ENCODE measurements at places on chromosomes 11 and 22. TPM values are rescaled to one million over a fixed set of nuclear protein-coding genes. Genes with fewer than 3 reads are reported as not detected.

The B3GAT1 gene
- 0.32 TPM for total RNA-seq

DNA sequence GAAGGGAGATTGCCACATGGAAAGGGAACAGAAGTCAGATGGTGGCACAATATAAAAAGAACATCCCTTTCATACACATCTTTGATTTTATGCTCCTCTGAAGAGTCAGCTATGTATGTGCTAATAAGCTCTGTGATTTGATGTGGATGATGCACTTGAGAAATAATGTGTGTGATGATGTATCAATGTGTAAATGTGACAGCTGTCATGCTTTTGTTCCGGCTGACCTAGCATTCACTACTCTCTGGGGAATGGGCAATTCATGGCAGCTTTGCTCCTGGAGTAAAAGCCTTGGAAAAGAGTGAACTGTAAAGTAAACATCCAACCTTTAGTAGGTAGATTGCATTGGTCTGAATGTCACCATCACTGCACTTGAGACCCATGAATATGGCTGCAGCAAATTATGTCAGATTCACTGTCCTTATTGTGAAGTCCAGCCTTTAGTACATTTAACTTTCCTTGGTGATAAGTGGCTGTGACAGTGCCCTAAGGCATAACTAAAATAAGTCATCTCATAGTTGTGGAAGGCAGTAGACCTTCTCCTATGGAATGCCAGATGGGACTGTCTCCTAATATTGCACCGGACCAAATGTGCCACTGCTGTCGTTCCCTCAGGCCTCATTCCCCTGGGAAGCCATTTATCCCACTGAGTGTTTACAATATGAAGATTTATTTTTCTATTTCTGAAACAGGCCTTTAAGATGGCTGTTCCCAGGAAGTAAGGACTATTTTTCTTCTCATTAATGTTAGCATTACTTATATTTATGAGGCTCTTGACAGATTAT is 178.2 kb upstream of the CCDC90B start:
- DNase-seq = no peak

The RANBP1 gene
- 63.7 TPM for total RNA-seq

DNA sequence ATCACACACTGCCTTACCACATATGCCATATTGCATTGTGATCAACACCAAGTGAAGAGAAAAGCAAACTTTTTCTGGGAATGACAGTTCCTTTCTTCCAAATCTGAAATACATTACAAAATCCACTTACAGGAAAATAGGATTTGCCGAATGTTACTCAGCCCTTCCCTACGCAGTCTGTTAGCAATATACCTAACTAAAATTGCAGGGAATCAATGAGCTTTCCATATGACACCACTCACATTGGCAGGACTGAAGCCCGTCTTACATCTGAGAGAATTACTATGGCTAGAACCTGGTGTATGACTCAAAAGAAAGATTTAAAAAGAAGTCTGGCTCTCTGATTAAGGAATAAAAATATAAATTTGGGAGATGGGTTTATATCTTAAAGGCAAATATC is 136.0 kb downstream of the LRRC4C start:
- DNase-seq = no peak

DNA sequence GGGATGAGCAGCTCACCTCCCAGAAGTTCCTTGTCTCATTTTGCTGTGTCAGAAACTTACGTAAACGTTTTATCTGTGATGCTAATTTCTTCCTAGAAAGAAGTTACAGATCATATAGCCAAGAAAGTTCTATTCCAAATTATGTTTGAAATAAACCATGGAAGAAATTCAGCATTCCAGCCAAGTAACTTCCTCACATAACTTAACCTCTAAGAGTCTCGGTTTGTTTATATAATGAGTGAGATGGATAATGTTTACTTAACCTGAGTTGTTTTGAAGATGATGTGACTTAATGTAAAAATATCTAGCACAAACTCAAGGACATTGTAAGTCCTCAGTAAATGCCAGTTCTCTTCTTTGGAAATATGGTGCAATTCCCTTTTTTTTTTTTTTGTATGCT is 8.9 kb upstream of the MUC15 start:
- no peak for DNase-seq

GRCh38 chr22:19011075-19011474 is 75.0 kb upstream of the PRODH start:
- DNase-seq = no peak

- no peak for DNase-seq
These were observed 108.0 kb downstream of the MICAL3 start for GRCh38 chr22:17916226-17916889.

The NXPE1 gene
- total RNA-seq = not detected

- peak; percentile 90 for DNase-seq
These were observed 27.2 kb downstream of the PHLDB1 start for GRCh38 chr11:118634431-118635236.

The BDNF gene
- total RNA-seq = 1.1 TPM

- no peak for DNase-seq
These were observed 212.9 kb downstream of the CADM1 start for GRCh38 chr11:115291325-115291724.

DNA sequence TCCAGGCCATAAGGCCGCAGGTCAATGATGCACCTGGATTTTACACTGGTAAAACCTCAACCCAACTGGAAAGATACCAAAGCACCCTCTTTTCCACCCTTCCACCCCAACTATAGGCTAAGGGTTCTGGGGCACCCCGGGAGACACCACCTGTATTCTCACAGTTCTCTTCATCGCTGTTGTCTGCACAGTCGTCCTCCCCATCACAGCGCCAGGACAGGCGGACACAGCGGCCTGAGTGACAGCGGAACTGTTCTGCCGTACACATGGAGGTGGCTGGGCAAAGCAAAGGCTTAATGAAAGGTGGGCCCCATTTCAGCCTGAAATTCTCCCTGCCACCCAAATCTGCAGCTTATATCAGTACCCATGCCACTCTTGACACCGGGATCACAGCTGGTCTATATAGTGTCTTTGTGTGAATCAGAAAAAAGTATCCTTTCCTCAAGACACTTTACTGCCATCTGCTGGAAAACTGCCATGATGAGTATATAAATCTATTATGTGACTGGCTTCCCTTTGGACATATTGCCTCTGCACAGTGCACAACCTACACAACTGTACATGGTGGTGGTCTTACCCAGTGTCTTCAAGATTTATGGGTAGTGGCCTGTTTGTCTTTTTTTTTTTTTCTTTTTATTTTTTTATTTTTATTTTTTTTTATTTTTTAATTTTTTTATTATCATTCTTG is 21.5 kb downstream of the LRP4 start:
- DNase-seq = no peak

DNA sequence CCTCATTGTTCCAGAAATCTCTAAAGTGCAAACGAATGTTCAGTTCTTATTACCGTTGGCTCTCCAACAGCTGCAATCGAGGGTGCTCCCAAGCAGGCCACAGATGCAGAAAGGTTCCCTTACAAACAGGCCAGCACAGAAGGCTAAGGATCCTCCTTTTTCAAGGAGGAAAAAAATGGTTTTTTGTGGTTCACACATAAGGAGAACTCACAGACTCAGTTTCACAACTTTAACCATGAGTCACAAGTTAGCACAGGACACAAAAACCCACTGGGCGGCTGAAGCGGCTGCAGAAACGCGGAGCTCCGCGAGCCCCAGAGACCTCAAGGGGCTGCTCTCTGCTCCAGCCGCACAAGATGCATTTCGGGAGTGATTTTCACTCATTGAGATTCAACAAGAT is 98.2 kb upstream of the PRR5 start:
- DNase-seq = no peak

DNA sequence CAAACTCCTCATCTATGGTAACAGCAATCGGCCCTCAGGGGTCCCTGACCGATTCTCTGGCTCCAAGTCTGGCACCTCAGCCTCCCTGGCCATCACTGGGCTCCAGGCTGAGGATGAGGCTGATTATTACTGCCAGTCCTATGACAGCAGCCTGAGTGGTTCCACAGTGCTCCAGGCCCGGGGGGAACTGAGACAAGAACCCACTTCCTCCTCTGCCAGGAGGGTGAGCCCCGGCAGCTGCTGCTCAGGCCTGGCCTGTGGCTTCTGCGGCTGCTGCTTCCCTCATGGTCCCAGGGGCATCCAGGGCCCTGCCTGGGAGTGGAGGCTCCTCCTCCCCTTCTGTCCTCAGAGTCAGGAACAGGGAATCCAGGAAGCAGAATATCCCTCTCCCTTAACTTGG is 98.4 kb downstream of the ZNF280B start:
- no peak for DNase-seq

GRCh38 chr11:69644071-69644961 is 3.4 kb downstream of the CCND1 start:
- peak; percentile 93 for DNase-seq

The SERPIND1 gene
- 0.50 TPM for total RNA-seq

The ANO9 gene
- total RNA-seq = 20.2 TPM

- no peak for DNase-seq
These were observed 11.9 kb downstream of the LMO1 start for GRCh38 chr11:8251616-8252295.

- DNase-seq = no peak
These were observed 50.9 kb downstream of the CWC15 start for GRCh38 chr11:94922321-94923003.

DNA sequence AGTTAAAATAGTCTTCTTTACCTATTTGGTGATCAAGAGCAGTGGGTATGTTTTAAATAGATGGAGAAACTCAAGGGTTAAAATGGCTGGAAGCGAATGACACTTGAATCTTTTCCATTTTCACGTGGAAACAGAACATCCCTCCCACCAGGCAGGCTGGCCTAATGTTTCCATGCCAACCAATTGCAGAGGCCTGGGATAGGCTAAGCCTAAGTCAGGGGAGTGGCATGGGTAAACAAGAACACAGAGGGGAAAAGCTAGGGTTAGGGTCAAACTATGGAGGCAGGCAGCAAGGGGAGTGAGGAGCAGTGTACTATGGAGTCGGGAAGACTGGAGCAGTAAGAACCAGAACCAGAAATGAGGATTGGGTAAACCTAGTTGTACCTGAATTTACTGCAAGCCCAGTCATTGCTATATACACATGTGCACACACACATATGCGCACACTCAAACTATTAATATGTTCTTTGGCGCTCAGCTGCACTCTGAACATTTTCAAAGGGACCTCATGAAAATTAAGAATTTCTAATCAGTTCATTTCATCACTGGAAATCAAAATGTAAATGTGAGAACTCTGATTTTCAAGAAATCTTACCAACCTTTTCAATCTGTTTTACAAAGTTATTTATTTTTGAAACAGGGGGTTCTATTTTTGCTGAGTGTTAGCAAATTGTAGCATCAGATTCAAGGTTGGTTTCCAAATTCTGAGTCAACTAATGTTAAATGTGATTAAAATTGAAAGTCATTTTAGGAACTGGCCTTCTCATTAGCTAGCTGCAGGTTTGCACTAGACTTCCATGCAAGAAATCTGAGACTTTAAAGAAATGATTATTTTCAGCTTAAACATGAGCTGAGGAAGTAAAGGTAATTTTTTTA is 327.0 kb upstream of the CCDC90B start:
- no peak for DNase-seq

The OR8I2 gene
- total RNA-seq = not detected

DNA sequence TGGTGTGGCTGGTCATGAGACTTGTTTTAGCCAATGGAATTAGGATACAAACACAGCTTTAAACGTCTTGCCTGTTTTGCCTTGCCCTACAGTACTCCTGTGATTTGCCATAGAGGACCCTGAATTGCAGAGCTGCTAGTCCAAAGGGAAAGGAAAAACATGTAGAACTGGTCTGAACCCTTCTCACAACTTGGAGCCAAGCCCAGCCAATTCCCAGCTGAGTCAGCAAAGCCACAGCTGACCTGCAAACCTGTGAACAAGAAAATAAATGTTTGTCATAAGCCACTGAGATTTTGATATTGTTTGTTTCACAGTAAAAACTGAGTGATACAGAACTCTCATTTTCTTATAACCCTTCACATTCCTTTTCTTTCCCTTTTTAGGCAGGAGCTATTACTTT is 360.5 kb upstream of the API5 start:
- no peak for DNase-seq

The VSTM5 gene
- 0.38 TPM for total RNA-seq

- no peak for DNase-seq
These were observed 7.2 kb downstream of the FAM83F start for GRCh38 chr22:40001800-40002577.

DNA sequence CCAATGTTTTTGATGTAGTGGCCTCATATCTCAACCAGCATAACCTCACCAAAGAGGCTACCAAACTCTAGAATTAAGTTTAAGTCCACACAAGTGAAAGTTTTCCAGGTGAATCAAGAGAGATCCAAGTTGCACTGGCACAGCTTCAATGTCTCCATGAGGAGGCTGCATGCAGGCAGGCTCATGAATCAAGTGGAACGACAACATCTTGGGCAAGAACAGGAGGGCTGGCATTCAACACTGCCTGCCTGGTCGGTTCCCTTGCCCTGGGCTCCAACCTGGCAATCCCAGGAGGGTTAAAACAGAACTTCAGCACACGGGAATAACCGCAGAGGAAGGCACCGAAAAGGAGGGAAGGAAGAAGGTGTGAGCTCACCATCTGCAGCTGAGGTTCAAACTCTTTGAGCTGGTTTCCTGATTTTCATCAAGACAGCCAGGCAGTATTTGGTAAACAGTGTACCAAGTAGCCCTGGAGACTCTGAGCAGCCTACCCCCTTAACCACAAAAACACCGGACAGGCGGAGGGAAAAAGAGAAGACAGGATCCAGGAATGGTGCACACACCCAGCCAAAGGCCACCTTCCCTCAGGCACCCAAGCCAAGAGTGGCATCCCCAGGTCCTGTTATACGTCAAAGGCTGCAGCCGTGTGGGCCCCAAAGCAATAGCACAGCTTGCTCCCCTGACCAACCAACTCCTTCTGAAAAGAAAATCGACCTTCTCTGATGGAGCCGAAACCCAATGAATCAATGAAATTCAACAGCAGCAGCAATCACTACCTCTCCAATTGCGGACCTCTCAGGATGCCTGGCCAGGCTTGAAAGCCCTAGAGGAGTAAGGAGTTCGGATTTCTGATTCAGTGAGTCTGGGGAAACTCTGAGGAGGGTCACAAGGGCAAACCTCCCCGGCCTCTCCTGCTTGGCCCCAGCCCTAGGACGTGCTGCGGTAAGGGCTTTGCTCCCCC is 1.3 kb downstream of the PACSIN2 start:
- no peak for DNase-seq

- peak; percentile 86 for DNase-seq
These were observed 139.4 kb downstream of the TEAD1 start for GRCh38 chr11:12813371-12814225.

The CRYBB2 gene
- not detected for total RNA-seq

DNA sequence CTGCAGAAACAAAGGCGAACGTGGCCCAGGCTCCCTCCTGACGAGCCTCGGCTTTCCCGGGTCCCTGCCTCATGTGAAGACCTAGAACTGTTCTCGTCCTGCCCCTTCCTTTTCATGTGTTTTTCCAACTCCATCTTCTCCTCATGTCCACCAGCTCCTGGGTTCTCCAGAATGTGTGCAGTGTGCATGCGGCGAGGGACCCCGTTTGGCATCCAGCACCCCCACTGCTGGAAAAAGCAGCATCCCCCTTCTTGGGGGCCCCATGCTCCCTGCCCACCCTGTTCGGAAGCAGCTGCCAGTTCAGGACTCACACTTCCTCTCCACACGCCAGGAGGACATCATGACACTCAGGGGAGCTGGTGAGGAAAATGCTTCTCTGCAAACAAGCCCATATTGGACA is 313.5 kb downstream of the BRD1 start:
- DNase-seq = no peak
